ENCODE measurements at places on chromosomes 3 and 15. TPM values are rescaled to one million over a fixed set of nuclear protein-coding genes. Genes with fewer than 3 reads are reported as not detected.

DNA sequence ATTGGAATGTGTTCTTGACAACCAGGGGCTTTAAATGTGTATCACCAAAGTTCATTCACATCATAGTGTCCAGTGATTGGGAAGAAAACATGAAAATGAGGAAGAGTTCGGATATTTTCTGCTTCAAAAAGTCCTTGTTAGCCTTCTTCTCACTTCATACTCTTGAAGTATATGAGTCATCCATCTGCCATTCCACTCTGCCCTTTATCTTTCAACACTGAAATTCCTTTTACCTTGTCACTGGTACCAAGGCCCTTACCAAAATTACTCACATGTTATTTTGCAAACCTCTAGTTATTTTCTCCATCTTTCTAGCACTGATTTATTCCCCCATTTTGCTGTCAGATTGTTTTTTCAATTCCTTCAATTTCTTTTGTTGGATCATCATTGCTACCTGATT, 32.5 kb downstream of the OR5H15 start:
- DNase-seq: no peak

DNA sequence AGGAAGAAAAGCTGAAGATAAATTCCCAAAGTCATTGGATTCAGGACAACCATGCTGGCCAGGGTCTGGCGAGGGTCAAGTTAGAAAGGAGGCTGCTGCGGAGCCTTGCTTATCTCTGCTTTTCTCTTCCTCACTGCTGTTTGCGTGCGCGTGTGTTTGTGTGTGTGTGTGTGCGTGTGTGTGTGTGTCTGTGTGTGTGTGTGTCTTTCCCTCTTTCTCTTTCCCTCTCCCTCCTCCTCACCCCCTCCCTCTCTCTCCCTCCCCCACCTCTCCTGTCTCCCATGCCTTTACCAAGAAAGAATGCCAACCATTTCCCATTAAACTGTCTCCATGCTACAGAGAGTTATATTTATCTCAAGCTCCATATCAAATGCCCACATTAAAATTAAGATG, at the start of gene COLQ:
TSS of gene COLQ (minus strand) at position 134 of the 393 bp plus-strand sequence. CDS start at position 53, 81 bp downstream.
- DNase-seq: no peak

DNA sequence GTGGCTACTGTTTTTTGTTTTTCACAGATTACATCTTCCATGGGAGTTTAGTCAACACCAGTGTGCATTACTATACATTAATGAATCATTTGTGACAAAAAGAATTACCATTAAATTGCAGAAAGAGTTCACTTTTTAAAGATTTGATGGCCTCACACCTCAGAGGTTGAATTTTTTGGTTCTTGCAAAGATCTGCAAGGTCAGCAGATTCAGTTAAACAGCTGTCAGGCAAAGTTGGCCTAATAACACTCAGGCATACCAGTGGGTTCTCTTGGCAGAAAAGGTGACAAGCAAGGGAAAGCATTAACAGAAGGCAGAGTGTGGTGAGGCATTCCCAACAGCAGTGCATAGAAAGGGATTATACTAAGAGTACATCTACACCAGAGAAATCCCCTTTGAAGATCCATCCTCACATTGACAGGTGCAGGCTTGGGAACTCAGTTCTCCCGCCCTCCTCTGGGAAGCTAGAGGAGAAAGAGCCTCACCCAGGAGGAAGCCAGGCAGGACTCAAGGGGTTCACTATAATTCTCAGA, 24.3 kb upstream of the PTX3 start:
- no peak for DNase-seq

RIOX2 gene
- total RNA-seq: 15.5 TPM

ZFAND6 gene
- 136 TPM for total RNA-seq

TM4SF1 gene
- total RNA-seq: 0.26 TPM

Measured in H1 (cell line).